Stimulated activated CD8-positive, alpha-beta memory T cell treated with anti-CD3 and anti-CD28 coated beads, Interleukin-7, amount 100 ng/mL, for 48 hours (primary cell): ENCODE measurements at places on chromosomes 13 and 19.
A peak's percentile ranks its signal among the peaks of the same experiment; 100 is the strongest.

GRCh38 chr13:107373551-107373950, 805.6 kb upstream of the ARGLU1 start:
- no peak for DNase-seq

- no peak for DNase-seq
Measured at GRCh38 chr19:52198678-52199077, 8.8 kb downstream of the PPP2R1A start.

DNA sequence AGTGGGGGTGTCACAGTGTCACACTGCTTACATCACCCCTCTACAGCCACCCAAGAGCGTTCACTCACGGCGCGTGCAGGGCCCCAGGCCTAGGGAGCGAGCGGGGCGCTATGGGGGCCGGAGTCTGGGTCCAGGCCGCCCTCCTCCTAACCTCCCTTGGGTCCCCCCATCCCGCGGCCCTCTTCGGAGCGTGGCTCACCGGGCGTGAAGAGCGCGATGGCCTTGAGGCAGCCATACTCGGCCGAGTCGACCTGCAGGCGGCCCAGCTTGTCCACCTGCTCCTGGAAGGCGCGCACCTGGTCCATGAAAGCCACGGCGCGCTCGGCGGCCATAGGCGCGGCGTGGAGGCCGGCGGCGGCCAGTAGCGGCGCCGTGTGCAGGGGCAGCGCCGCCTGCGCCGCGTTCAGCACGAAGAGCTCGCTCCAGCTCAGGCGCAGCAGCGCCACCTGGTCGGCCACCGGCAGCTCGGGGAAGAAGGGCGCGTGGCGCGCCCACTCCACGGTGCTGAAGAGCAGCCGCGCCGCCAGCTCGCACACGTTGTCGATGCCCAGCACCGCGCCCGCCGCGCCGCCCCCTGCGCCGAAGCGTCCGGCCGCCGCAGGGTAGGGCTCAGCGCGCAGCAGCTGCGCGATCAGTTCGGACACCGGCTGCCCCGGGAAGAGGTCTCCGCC, 9.4 kb downstream of the OCEL1 start:
- peak; percentile 49 for DNase-seq

DNA sequence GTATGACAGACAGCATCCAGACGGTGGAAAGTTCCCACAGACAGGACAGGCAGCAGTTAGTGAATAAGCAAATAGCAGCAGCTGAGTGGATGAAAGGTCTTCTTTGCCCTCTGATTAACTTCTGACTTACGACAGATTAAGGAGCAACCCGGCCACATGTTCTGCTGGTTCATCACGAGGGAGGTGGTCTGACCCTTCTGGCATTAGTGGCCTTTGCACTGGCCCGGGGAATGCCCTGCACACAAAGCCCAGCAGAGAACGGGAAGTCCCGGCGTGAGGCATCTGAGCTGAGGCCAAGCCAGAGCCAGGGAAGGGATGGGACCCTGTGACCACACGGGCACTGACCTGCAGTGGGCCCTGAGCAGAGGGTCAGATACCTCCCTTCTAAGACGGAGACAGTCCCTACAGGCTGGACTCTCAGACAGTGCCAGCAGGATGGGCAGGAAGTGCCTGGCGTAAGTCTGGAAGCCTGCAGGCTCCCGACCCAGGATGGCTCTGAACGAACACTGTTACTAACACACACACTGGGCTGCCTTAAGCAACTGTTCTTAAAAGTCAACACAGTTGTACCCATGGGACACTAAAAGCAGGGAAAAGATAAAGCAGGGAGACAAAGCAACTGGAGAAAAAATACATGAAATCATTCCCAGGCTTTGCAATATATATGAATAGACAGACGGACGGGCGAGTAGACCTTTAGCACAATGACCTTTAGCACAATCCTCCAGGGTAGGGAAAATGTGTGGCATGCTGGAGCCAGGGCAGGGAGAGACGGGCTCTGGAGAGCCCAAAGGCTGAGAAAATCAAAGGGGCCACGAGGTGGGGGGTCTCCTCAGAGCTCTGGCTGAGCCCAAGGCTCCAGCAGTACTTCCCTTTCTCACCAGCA, 6.3 kb downstream of the C19orf12 start:
- no peak for DNase-seq

- DNase-seq: peak; percentile 26
Measured at GRCh38 chr19:7507884-7508283, 8.0 kb upstream of the ZNF358 start.

GRCh38 chr13:28099396-28100149, 803 bp downstream of the FLT3 start:
- no peak for DNase-seq

- no peak for DNase-seq
Measured at GRCh38 chr13:28739376-28739775, 20.6 kb upstream of the SLC46A3 start.

DNA sequence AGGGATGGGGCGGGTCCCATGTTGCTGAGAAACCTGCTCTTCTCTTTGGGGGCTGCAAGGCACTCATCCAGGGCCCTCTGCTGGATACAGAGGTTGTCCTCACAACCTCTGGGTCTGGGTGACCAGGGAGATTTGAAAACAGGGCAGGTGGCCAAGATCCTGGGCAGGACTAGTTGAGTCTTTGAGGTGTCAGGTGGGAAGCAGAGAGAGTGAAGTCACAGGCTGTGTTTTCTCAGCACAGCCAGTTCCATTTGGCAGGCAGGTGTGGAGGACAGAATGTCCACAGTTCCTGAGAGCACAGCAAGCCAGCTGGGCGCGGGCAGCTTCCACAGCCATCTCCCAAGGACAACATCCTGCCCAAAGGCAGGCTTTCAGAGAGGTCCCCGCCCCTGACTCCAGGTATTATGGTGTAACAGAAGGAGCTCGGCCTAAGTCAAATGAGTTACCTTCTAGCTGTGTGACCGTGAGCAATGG, 118.8 kb downstream of the NUFIP1 start:
- DNase-seq: no peak

GRCh38 chr19:30649934-30650614, 277.9 kb downstream of the ZNF536 start:
- no peak for DNase-seq

- DNase-seq: no peak
Measured at GRCh38 chr13:40639221-40639681, 27.2 kb downstream of the FOXO1 start.

- DNase-seq: no peak
Measured at GRCh38 chr19:34459614-34460013, 21.9 kb upstream of the WTIP start.

GRCh38 chr19:5617080-5617479, 5.5 kb downstream of the SAFB2 start:
- no peak for DNase-seq

DNA sequence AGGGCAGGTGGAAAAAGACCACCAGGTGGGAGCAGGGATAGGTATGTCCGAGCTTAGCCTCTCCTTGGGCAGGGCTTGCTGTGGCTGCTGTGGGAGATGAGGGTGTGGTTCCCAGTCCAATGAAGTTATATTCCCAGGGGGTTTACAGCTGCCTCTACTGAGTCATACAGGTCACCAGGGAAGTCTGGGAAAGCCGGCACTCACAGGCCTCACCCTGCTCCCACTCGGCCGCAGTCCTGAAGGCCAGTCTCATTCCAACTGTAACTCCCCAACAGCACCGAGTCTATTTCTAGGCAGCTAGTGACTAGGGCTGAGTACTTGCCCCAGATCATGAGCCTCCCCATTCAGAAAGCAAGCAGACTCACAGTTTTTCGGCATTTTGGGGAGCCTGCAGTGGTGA, 77.1 kb downstream of the FNDC3A start:
- DNase-seq: no peak

GRCh38 chr19:38666663-38667511, 19.4 kb downstream of the ACTN4 start:
- DNase-seq: no peak

DNA sequence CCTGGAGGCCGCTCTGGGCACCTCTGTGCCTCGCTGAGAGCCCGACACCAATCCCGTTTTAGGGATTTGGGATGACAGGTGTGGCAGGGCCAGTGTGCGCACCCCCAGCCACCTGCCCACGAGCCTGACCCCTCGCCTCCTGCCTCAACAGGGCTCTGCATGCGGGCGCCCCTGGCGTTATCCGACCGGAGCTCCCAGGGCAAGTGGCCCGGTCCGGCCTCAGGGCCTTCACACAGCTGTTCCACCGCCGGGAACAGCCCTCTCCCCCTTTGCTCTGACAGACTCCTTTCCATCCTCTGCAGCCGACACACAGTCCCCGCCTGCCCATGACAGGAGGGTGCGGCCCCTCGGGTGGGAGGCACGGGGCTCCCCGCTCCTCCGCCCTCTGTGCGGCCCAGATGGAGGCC, 7.1 kb upstream of the WDR18 start:
- DNase-seq: no peak

GRCh38 chr19:33552191-33552927, 30.8 kb upstream of the PEPD start:
- DNase-seq: no peak

- no peak for DNase-seq
Measured at GRCh38 chr19:38918526-38918925, 6.5 kb upstream of the CCER2 start.

DNA sequence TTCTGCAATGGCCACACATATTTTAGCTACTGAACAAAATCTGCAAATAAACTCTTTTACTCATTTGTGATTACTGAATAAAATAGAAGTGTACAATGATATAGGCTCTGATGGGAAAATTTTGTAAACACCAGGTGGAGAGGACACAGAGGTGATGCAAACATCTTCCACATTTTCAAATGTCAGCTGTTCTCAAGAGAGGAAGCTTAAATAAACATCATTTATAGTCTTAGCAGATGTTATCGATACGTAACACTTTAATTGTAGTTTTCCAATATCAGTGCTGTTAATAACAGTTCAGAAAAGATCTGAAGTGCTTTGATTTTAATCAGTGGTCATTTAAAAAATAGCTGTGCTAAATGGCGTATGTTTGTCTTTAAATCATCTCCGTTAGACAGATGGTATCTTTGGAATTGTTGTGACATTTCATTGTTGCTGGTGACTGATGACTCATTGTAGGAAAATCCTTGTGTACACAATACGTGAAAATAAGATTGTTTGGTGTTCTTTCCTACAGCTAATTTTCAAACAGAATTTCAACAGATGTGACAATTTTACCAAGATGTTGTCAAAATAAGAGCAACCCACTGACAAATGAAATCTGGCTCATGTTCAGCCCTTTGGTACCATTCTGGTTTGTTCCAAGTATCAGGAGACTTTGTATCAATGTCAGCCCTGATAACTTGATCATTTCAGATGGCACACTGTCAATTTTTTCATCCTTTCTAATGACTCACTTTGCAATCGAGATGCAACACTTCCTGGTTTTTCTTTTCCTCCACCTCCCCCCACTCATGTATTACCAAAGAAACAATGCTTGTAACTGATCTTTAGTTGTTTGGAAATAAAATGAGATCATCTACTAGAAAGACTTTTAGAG, 516.0 kb downstream of the DCT start:
- DNase-seq: no peak

- no peak for DNase-seq
Measured at GRCh38 chr19:990119-990571, 6.0 kb downstream of the WDR18 start.

GRCh38 chr13:70253411-70253810, 145.2 kb upstream of the KLHL1 start:
- DNase-seq: no peak

DNA sequence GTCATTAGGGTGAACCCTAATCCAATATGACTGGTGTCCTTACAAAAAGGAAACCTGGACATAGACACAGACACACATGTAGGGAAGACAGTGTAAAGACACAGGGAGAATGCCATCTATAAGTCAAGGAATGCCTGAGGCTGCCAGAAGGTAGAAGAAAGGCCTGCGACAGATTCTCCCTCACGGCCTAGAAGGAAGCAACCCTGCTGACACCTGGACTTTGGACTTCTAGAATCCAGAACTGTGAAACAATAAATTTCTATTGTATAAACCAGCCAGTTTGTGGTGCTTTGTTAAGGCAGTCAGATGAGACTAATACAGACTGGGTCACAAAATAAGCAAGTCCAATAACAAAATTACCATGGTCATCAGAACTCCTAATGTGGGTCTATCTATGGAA, 120.4 kb downstream of the ENOX1 start:
- DNase-seq: no peak

DNA sequence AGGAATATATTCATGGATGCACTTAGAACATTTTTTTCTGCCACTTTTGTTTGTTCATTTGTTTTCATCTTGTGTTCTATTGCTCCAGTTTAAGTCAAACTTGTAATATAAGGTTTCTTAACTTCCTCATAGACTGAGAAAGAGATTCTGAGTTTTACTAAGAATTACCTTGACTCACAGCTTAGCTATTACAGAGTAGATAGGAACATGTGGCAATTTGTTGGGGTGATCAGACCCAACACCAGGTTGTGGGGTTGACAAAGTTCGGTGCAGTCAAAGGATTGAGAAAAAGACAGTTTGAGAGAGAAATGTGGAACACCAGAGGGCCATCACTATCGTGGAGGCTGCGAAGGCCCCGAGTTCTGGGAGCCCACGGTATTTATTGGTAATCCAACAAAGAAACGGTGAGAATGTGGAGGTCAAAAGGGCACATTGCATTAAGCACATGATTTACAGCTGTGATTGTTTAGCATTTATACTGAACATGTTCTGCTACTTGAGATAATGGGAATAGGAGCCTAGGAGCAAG, 2526.0 kb downstream of the PCDH9 start:
- no peak for DNase-seq

- no peak for DNase-seq
Measured at GRCh38 chr19:44961821-44962220, 6.6 kb downstream of the CLPTM1 start.

GRCh38 chr19:55672418-55672817, 2.6 kb upstream of the EPN1 start:
- DNase-seq: no peak

DNA sequence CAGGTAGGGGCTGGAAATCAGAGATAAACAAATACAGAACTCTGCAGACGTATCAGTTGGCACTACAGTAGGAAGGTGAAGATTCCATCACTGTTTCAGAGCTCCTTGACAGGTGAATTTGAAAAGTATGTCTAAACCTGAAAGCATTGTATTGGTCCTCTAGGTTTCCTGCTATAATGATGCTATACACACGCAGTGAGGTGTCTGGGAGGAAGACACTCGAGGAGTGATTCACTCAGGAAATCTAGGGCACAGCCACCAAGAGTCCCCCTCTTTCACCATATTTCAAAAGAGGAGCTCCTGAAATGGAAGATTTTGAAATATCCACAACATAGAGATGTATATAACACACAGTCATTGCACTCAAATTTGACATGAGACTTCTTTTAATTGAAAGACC, 331.0 kb upstream of the DACH1 start:
- DNase-seq: no peak

DNA sequence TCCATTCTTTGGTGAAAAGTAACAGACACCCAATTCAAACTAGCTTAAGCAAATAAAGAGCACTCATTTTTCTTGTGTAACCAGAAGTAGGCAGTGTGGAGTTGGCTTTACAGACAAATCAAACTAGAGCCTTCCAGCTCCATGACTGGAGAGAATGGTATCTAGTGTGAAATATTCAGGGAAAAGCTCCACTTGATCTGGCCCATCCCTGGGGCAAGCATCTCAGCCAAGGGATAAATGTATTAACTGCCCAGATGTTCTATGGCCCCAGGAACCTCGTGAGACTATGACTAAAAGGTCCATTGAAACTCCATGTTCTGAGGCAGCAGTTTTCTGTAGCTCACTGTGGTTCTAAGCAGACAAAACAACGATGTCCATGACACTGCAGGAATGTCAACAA, 49.9 kb downstream of the TBC1D4 start:
- DNase-seq: no peak

GRCh38 chr13:74000876-74001275, 133.3 kb downstream of the KLF12 start:
- DNase-seq: no peak

GRCh38 chr19:47019431-47020041, at the start of gene NPAS1:
Gene NPAS1, plus strand, starts transcription at chr19:47019837. Its CDS starts 1,211 bp downstream, at chr19:47021048.
- no peak for DNase-seq
